MM.1S (cell line): ENCODE measurements at places on chromosomes 6 and 20.
A peak's percentile ranks its signal among the peaks of the same experiment; 100 is the strongest.

DNA sequence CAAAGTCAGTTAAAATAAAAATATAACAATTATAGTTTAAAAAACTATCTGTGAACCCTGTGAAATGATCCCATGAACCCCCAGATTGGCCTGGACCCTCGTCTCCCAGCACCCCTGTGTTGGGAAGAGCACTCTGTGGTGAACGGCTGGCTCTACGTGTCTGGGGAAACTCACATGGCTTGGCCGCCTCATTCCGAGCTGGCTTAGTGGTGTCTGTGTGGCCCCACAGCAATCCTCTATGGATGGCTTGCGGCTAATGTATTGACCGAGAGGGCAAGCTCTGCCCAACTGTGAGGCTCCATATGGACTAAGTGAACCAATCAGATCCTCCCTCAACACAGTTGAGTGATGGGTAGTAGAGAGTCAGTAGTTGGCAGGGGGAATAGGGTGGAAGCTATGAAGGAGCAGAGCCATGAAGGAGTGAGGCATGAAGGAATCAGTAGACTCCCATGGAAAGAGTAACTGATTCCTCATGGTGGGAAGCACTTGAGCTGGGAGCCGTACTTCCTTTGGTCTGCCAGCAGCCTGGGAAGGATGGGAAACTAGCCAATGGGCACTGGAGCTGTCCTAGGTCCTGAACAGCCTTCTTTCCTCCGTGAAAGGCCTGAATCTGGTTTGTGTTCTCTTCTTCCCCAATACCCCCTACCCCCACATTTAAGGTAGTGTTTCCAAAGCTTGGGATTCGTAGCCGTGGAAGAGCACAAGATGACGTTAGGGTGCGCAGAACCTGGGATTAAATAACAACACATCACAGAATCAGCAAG, 21.6 kb upstream of the ZNF831 start:
- H3K4me1 ChIP-seq, result no peaks in the 10 kb centered on the region
- H3K36me3 ChIP-seq, result no peaks in the 10 kb centered on the region
- no peak overlapping the region for H3K27ac ChIP-seq
- H3K27me3 ChIP-seq, result peaks cover 88% of the 10 kb centered on the region
- no peak overlapping the region for H3K4me3 ChIP-seq
- DNase-seq, result no peak

DNA sequence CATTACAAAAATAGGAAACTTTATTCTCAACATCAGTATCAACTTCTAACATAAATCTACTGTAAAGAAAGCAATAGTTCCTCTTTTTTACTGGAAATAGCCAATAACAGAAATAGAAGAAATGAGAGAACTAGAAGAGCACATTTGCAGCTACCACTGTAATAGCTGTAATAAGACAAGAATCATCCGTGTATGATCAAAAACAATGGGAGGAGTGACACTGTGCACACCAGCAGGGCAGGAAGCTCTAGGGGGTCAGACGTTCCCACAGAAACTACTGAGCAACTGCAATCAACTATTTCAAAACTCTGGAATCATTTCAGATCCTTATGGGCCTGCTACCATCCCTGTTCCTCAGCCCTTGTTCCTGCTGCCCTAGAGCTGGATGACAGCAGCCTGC, 43.7 kb downstream of the NINL start:
- H3K4me3 ChIP-seq, result no peak overlapping the region
- no peaks in the 10 kb centered on the region for H3K4me1 ChIP-seq
- DNase-seq, result no peak
- H3K36me3 ChIP-seq, result no peaks in the 10 kb centered on the region

GRCh38 chr20:23349338-23350195, 1.0 kb upstream of the NXT1 start:
- no peaks in the 10 kb centered on the region for H3K27me3 ChIP-seq
- H3K27ac ChIP-seq, result peak overlapping the region; percentile 94
- H3K36me3 ChIP-seq, result no peaks in the 10 kb centered on the region
- peak overlapping the region; percentile 98 for H3K4me3 ChIP-seq
- DNase-seq, result peak; percentile 73

GRCh38 chr6:125144822-125145221, 8.8 kb upstream of the TPD52L1 start:
- no peak overlapping the region for H3K4me3 ChIP-seq
- no peaks in the 10 kb centered on the region for H3K27me3 ChIP-seq
- no peak for DNase-seq
- H3K27ac ChIP-seq, result no peak overlapping the region

DNA sequence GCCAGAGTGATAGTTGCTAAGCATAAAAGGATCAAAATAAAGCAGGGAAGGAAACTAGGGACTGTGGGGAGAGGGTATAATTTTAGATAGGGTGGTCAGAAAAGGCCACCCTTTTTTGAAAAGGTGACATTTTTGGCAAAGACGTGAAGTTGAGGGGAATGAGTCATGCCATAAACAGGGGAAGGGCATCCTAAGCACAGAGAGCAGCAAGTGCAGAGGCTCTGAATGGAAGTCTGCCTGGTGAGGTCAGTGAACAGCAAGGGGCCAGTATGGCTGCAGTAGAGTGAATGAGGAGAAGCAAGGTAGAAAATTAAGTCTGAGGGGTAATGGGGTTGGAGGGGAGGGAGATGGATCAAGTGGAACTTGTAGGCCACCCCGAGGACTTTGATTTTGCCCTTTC, 2.4 kb downstream of the KLC4 start:
- no peak overlapping the region for H3K27ac ChIP-seq
- no peaks in the 10 kb centered on the region for H3K36me3 ChIP-seq
- H3K27me3 ChIP-seq, result no peaks in the 10 kb centered on the region
- DNase-seq, result no peak
- H3K4me1 ChIP-seq, result peaks cover 9% of the 10 kb centered on the region

- H3K4me1 ChIP-seq, result 0 out of 2 replicates have a peak, but pooled peaks cover 4% of the 10 kb centered on the region
- no peaks in the 10 kb centered on the region for H3K27me3 ChIP-seq
- no peak overlapping the region for H3K27ac ChIP-seq
- H3K36me3 ChIP-seq, result no peaks in the 10 kb centered on the region
- no peak for DNase-seq
These were observed 8.5 kb upstream of the KIAA1755 start for GRCh38 chr20:38269040-38269439.

DNA sequence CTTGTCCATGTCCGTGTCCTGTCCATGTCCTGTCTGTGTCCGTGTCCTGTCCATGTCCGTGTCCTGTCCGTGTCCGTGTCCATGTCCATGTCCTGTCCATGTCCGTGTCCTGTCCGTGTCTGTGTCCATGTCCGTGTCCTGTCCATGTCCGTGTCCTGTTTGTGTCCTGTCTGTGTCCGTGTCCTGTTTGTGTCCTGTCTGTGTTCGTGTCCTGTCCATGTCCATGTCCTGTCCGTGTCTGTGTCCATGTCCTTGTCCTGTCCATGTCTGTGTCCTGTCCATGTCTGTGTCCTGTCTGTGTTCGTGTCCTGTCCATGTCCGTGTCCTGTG, 55.0 kb upstream of the BHLHE23 start:
- DNase-seq, result no peak
- no peak overlapping the region for H3K27ac ChIP-seq
- H3K4me3 ChIP-seq, result no peak overlapping the region
- H3K4me1 ChIP-seq, result no peaks in the 10 kb centered on the region

- H3K27ac ChIP-seq, result no peak overlapping the region
- no peaks in the 10 kb centered on the region for H3K4me1 ChIP-seq
- no peak for DNase-seq
These were observed 99.2 kb upstream of the SYNDIG1 start for GRCh38 chr20:24370249-24370648.

DNA sequence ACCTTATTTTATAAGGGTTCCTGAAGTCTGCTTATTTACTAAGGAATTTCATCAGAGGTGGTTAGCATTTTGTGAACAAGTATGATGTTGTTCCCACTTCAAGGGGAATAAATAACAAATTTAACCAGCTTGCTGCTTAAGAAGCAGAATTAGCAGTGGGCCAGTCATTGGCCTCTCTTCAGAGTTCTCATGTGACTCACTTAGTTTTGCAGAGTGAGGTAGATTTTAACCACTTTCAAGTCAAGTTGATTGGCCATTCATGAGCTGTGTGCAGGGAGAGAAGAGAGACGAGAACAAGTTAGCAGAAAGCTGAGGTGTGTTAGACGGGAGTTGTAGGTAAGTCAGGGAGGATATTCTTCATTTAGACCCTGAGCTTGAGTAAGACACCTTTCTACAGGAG, 18.1 kb downstream of the TOP1 start:
- no peak for DNase-seq
- H3K27me3 ChIP-seq, result no peaks in the 10 kb centered on the region
- peak overlapping the region; percentile 50 for H3K4me3 ChIP-seq
- H3K4me1 ChIP-seq, result peaks cover 70% of the 10 kb centered on the region
- peak overlapping the region; percentile 62; the same call in 1 of the 2 replicates for H3K27ac ChIP-seq
- H3K36me3 ChIP-seq, result no peaks in the 10 kb centered on the region; the same call in 1 of the 2 replicates

DNA sequence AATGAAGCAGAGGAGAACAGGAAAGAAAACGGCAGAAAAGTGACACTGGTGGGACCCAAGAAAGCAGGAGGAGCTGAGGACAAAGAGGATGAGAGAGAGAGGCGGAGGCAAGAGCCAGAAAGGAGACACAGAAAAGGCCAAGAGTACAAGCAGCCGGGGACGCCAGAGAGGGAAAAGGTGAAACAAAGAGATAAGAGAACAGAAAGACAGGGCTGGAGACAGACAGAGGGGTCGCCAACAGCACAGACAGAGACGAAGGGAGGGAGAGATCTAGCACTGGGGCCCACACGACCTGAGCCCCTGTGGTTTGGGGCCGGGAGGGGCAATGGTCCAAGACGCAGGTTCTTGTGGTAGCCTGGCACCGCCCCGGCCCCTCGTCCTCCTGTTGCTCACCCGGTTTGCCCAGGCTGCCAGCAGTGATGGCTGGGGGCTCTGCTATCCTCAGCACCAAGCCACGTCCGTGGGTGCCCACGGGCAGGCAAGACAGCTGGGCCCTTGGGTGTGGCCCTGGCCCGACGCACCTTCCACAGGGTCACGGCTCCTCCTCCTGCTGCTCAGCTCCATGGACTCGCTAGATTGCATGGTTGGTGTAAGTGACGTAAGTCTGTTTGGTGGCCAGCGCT, 123.5 kb downstream of the GRM4 start:
- no peak overlapping the region for H3K4me3 ChIP-seq
- H3K4me1 ChIP-seq, result no peaks in the 10 kb centered on the region
- DNase-seq, result no peak
- no peaks in the 10 kb centered on the region for H3K36me3 ChIP-seq
- no peak overlapping the region for H3K27ac ChIP-seq
- H3K27me3 ChIP-seq, result peaks cover 78% of the 10 kb centered on the region

GRCh38 chr6:108755257-108756240, 92.7 kb upstream of the ARMC2 start:
- peak overlapping the region; percentile 13; the same call in 1 of the 2 replicates for H3K4me3 ChIP-seq
- H3K4me1 ChIP-seq, result peaks cover 46% of the 10 kb centered on the region
- H3K36me3 ChIP-seq, result no peaks in the 10 kb centered on the region
- peak overlapping the region; percentile 91 for H3K27ac ChIP-seq
- H3K27me3 ChIP-seq, result no peaks in the 10 kb centered on the region
- DNase-seq, result peak; percentile 93
